Neural cell (in vitro differentiated cells): ENCODE measurements at places on chromosomes 7 and 10. TPM values are rescaled to one million over a fixed set of nuclear protein-coding genes. Genes with fewer than 3 reads are reported as not detected.

GNGT1 gene
- not detected in 2 replicates for polyA plus RNA-seq

CNPY1 gene
- polyA plus RNA-seq = 0.36 and 4.2 TPM in 2 replicates

CLCN1 gene
- polyA plus RNA-seq = 0.20 TPM in 1 of 2 replicates, not detected in the other

STEAP4 gene
- not detected in 2 replicates for polyA plus RNA-seq

CACUL1 gene
- 12.8 and 13.8 TPM in 2 replicates for polyA plus RNA-seq

SNCG gene
- 4.1 and 6.1 TPM in 2 replicates for polyA plus RNA-seq

SPDYE1 gene
- not detected in 2 replicates for polyA plus RNA-seq

CYP2C8 gene
- polyA plus RNA-seq = 5.1 TPM in 2 replicates

AMPH gene
- 33.7 and 34.7 TPM in 2 replicates for polyA plus RNA-seq

TRIM73 gene
- 15.2 and 21.0 TPM in 2 replicates for polyA plus RNA-seq
